ENCODE measurements at places on chromosomes 1 and 21. TPM values are rescaled to one million over a fixed set of nuclear protein-coding genes. Genes with fewer than 3 reads are reported as not detected.

PTCH2 gene
- 0.98 TPM for total RNA-seq

EFNA1 gene
- total RNA-seq, result 57.9 TPM

MEX3A gene
- 1.2 TPM for total RNA-seq

- H3K4me1 ChIP-seq, result no peaks in the 10 kb centered on the region
- DNase-seq, result no peak
- H3K4me3 ChIP-seq, result no peak overlapping the region
- H3K27me3 ChIP-seq, result no peaks in the 10 kb centered on the region
- H3K27ac ChIP-seq, result no peak overlapping the region
Observed at GRCh38 chr1:240732390-240732789, 120.4 kb upstream of the GREM2 start.

HMGB4 gene
- total RNA-seq, result not detected

DNA sequence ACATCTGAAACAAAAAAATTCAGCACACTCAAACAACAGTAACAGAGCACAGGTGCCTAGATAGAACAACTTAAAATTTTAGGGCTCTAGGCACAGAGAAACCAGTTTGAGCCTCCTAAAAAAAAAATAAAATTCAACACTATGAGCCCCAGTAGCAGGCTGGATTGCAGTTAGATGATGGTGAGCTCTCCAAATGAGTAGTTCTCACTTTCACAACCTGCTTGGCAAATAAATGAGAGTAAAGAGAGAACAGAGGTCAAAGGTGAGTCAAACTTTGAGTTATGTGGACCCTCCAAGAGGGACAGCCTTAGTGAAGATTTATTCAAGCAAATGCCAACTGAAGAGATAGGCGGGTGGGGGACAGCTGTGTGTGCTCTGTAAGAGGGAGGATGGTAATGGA, 3.6 kb downstream of the BEND5 start:
- no peak for DNase-seq
- no peak overlapping the region for H3K4me3 ChIP-seq
- peaks cover 37% of the 10 kb centered on the region for H3K4me1 ChIP-seq
- H3K27ac ChIP-seq, result no peak overlapping the region

TNNI3K gene
- total RNA-seq, result not detected

CENPL gene
- 3.7 TPM for total RNA-seq

- H3K27me3 ChIP-seq, result no peaks in the 10 kb centered on the region
- H3K4me3 ChIP-seq, result peak overlapping the region; percentile 85
- peaks cover 33% of the 10 kb centered on the region for H3K4me1 ChIP-seq
- no peaks in the 10 kb centered on the region for H3K36me3 ChIP-seq
- DNase-seq, result no peak
- H3K27ac ChIP-seq, result peak overlapping the region; percentile 92
Observed at GRCh38 chr1:43366601-43367025, 1.2 kb downstream of the ELOVL1 start.

GRCh38 chr1:81690676-81691453, 109.9 kb upstream of the ADGRL2 start:
- peaks cover 7% of the 10 kb centered on the region for H3K4me1 ChIP-seq
- H3K27ac ChIP-seq, result no peak overlapping the region
- H3K27me3 ChIP-seq, result no peaks in the 10 kb centered on the region
- H3K36me3 ChIP-seq, result no peaks in the 10 kb centered on the region
- H3K4me3 ChIP-seq, result no peak overlapping the region

DNA sequence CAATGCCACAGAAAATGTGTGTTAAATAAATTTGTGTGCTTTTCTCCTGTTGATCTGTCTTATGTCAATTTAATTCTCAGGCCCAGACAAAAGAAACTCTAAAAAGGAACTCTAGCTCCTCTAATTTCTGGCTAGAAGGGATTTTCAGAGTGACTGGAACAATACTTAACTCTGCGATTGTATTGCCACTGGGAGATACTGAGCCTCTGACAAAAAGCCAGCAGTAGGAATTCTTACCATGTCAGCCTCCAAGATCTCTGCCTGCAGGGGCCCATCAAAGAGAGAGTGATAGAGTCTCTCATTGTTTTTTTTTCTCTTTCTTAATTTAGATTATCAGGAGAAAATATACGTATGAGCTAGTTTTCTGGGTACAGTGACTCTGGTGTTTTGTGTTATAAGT, 1165.7 kb downstream of the BRINP3 start:
- H3K4me3 ChIP-seq, result no peak overlapping the region
- no peak for DNase-seq
- H3K4me1 ChIP-seq, result no peaks in the 10 kb centered on the region
- no peak overlapping the region for H3K27ac ChIP-seq
- H3K27me3 ChIP-seq, result no peaks in the 10 kb centered on the region
